Motor neuron (in vitro differentiated cells): ENCODE measurements at places on chromosomes 16 and 17. TPM values are rescaled to one million over a fixed set of nuclear protein-coding genes. Genes with fewer than 3 reads are reported as not detected.

DNA sequence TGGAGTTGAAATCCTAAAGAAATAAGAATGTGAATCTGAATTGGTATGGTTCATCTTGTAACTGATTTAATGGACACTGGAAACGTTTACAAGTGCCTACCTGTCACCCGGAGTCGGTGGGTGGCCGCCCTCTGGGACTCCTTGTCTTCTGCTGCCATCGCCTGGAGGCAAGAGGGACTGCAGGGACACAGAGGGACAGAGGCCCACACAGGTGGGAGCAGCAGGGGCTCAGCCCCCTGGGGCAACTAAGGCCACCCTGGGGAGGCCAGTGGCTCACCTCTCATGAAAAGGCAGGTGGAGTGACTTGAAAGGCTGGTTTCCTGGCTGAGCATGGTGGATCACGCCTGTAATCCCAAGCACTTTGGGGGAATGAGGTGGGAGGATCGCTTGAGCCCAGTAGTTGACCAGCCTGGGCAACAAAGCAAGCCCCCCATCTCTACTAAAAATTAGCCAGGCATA lies 23.2 kb downstream of the TMEM92 start:
- peak; percentile 94 for ATAC-seq

DNA sequence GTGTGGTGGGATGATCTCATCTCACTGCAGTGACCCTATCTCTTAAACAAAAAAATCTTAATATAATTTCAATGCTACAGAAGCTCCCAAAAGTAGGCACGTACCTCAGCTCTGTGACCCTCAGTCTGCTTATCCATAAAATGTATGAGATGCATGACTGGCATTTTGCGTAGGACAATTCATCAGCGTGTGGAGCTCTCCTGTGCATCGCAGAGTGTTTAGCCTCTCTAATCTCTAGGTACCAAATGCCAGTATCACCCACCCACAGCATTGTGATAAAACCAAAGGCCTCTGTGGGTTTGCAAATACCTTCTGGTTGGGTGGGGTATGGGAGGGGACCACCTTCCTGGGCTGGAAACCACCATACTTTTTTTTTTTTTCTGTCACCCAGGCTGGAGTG lies 19.0 kb upstream of the TUBG2 start:
- ATAC-seq: no peak

DNA sequence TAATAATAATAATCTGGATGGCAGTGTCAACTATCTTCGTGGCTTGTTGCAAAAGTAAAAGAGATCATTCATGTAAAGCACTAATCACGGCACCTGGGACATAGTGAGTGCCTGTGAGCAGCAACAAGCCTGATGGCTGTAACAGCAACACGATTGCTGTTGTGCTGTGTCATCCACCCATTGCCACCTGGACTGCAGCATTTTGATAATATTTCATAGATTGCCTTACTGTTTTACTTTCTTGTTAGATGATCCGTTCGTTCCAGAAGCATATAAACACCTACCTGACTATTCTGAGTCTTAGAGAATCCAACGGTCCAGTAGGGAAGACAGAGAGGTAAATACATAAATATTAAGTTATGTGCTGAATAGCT lies 3.1 kb upstream of the MRPS23 start:
- ATAC-seq: no peak

DNA sequence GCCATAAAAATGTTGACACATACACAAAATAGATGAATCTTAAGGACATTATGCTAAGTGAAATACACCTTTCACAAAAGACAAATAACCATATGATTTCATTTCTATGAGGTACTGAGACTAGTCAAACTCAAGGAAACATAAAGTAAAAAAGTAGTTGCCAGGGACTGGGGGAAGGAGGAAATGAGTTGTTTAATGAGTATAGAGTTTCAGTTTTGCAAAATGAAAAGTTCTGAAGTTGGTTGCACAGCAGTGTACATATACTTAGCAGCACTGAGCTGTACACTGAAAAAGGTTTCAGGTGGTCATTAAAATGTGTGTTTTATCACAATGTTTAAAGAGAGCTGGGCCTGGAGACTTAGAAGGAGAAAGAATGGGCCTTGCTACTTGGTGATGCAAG lies 4.7 kb upstream of the SLC13A2 start:
- ATAC-seq: no peak

- ATAC-seq: no peak
Measured at GRCh38 chr17:35057332-35057915, 6.1 kb downstream of the RFFL start.

GRCh38 chr17:50559674-50560184 lies 786 bp upstream of the CACNA1G start:
- ATAC-seq: peak; percentile 49

DNA sequence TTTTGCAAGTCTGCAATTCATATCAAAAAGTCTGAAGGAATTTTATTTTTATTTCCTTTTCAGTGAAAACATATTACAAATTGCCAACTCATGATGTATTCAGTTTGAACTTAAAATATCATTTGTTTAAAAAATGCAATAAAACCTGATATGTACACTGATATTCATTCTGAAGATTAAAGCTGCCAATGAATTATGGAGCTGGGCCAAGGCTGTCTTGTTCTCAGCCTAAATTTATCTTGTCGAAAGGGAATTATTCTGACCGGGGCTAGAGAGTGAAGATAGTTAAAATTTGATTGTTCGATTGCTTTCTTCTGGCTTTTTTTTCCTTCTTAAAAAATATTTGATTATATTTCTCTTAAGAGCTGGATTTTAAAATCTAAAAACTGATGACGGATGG lies 54.0 kb upstream of the RBFOX1 start:
- ATAC-seq: no peak

DNA sequence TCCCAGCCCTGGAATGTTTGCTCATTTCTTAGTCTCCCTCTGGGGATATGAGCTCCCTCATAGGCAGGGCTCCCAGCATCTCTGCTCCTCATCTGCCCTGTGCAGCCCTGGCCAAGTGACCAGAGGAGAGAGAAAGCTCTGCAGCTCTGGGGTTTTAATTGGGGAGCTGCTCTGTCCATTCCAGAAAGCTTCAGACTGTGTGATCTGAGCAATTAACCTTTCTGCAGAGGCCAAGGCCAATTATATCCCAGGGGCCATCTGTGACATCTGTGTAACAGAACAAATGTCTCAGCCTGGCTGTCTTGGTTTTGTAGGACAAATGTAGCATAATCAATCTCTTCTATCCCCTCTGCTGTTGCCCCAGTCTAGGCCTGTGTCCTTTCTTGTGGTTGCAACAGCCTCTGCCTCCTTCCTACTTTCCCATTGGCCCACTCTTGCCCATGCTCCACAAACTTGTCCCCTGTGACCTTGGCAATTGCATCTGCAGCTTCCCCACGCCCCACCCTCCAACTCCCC lies 156.0 kb downstream of the GSG1L start:
- peak; percentile 52 for ATAC-seq

- no peak for ATAC-seq
Measured at GRCh38 chr16:72464597-72465368, 292.8 kb upstream of the PMFBP1 start.

- ATAC-seq: no peak
Measured at GRCh38 chr17:27324771-27325339, 30.9 kb downstream of the WSB1 start.

DNA sequence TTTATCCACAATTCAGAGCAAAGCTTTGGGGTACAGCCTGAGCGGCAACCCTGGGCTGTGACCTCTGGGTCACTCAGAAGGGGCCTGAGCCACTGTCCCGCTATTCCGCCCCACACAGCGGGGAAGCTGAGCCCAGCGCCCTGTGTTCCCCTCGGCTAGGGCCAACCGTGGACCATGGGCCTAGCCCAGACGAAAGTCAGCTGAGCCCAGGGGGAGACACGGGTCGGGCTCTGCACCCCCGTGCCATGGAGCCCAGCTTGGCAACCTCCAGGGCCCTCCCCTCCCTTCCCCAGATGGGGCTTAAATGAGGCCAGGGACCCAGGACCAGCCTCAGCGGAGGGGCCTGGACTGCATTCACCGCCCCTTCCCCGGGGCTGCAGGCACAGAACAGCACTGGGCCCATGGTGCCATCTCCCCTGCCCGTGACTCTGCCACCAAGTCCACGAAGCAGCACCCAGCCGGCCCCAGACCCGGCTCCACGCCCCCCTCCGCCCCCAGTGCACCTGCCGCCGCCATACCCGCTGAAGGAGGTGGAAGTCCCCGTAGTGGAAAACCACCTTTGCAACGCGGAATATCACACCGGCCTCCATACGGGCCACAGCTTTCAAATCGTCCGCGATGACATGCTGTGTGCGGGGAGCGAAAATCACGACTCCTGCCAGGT lies 1.8 kb downstream of the TPSD1 start:
- ATAC-seq: no peak

GRCh38 chr17:881778-882177 lies 97.8 kb downstream of the NXN start:
- ATAC-seq: peak; percentile 26

- ATAC-seq: peak; percentile 26
Measured at GRCh38 chr17:58337600-58338453, 9.2 kb upstream of the TSPOAP1 start.

DNA sequence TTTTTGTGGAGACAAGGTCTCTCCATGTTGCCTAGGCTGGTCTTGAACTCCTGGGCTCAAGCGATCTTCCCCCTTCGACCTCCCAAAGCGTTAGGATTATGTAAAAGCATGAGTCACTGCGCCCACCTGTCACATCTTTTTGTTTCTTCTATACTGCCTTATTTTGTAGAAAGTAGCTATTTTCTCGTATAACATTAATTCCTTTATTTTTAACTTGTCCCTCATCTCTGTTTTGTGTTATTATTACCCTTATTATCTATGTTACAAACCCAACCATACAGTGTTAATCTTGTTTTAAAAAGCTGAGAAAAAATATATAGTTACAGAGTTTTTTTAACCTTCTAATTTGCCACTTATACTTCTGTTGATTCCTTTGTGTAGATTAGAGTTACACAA lies 1.4 kb upstream of the TXNDC11 start:
- ATAC-seq: no peak

GRCh38 chr16:28261942-28262341 lies 30.4 kb upstream of the SBK1 start:
- ATAC-seq: peak; percentile 16

DNA sequence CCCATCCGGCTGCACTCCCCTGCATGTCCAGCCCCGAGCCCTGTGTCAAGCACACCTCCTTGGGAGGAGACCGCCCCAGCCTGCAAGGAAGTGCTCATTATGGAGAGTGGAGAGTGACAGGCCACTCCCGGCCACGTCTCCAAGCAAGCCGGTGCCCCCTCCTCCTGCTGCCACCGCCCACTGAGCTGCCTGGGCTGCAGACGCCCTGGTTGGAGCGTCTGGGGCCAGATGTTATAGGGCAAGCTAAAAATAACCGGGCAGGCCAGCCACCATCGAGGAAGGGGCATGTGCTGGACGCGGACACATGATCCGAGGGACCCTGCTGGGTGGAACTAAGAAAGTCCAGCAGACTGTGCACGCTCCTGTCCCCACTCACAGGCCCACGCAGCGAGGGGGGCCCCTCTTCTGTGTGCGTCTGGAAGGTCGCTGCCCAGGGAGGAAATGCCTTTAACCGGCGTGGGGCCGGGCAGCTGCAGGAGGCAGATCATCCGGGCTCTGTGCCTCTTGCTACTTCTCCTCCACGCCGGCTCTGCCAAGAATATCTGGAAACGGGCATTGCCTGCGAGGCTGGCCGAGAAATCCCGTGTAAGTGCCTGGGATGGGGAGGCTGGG lies at the start of gene WFDC1:
WFDC1 (plus strand) TSS at position 348 of the 612 bp plus-strand sequence; CDS start at position 442, 94 bp downstream.
- ATAC-seq: peak; percentile 93

DNA sequence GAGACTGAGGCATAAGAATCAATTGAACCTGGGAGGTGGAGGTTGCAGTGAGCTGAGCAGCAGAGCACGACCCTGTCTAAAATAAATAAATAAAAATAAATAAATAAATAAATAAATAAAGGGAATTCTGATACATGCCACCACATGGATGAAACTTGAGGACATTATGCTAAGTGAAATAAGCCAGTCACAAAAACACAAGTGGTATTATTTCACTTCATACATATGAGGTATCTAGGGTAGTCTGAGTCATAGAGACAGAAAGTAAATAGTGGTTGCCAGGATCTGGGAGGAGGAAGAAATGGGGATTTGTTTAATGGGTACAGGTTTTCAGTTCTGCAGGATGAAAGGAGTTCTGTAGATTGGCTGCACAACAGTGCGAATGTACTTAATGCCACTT lies 16.3 kb downstream of the PIPOX start:
- peak; percentile 23 for ATAC-seq

DNA sequence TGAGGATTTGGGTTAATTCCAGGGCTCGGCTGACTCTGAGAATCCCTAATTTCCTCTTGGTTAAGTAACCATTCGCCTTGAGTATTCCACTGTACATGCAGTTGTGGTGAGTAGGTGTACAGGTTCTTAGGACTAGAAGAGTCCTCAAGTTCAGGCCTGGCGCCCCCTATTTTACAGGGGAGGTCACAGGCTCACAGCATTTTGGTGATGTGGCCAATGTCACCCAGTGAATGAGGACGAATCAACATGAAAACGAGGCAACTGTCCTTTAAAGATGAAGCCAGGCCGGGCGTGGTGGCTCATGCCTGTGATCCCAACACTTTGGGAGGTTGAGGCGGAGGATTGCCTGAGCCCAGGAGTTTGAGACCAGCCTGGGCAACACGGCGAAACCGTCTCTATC lies 55.4 kb downstream of the ABCC6 start:
- no peak for ATAC-seq

- no peak for ATAC-seq
Measured at GRCh38 chr17:44785921-44786320, 27.1 kb downstream of the ADAM11 start.

DNA sequence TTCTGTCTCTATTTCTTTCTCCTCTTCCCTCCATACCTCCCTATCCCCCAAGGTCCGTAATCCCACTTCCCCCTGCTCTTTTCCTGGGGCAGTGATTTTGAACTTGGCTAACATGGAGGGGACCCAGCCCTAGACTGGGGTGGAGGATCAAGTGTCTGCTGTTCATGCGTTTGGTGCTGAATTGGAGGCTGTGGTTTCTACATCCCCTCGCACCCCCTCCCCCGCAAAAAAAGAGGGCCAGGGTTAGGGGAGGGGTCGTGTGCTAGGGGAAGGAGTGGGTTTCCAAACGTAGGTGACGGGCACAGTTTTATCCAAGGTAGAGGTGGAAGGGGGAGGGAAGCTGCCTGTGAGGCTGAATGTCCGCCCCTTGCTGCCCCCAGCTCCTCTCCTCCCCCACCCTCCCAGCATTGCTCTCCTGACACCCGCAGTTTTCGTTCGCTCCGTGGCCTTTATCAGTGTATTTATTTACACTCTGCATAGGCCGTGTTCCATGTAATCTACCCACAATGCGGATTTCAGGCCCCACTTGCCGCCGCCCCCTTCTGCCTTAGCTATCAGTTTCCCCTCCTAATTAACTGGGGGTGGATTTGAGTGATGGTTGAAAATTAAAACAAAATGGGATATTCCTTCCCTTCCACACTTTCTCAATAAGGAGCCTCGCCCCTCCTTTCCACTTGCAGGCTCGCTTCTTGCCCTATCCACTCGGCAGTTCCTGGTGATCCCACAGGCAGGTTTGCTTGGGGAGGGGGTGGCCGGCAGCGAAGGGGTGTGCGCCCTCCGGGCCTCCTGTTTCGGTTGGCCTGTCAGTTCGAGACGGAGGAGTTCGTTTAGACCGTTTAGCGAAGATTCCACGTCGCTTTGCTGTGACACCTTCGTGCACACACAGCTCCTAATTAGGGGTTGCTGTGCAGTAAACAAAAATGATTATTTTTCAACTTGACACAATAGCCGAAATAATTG lies 2.0 kb downstream of the GNAO1 start:
- ATAC-seq: no peak

- ATAC-seq: no peak
Measured at GRCh38 chr17:11953924-11954323, 43.4 kb downstream of the ZNF18 start.

- ATAC-seq: no peak
Measured at GRCh38 chr17:63564562-63564961, 14.3 kb downstream of the DCAF7 start.

Gene ZNF205
- total RNA-seq: 18.4 and 19.2 TPM in 2 replicates

Gene EPN3
- 0.46 TPM in 1 of 2 replicates, not detected in the other for total RNA-seq

Gene CLEC18A
- total RNA-seq: 0.81 and 1.3 TPM in 2 replicates

Gene HOXB13
- 0.05 and 0.06 TPM in 2 replicates for total RNA-seq

Gene BRICD5
- total RNA-seq: 11.7 and 15.1 TPM in 2 replicates
